GM12864 (cell line): ENCODE measurements at places on chromosomes 3 and 15.

DNA sequence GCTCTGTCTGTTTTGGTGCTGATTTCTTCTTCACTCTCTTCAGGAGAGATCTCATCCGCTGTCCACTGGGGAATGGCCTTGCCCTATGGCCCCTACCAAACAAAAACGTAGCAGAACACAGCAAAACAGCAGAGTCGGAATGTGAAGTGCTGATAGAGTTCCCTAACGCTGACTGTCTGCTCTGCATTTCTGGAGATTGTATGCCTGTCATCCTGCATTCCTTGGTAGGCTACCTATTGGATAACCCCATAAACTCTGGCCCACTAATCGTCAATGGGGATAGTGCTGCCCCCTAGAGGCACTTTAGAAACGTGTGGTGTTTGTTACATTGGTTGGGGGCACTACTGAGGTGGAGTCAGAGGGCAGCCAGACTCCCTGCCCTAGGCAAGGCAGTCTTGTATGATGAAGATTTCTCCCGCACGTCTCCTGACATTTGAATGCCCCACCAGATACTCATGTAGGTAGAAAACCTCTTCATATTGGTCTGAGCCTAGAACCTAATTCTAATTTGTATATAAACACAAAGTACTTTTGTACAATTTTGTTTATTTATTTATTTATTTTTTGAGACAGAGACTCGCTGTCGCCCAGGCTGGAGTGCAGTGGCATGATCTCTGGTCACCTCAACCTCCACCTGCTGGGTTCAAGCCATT, 15.6 kb upstream of the MAGEF1 start:
- DNase-seq, result no peak

- no peak for DNase-seq
Observed at GRCh38 chr3:94024385-94024784, 4.0 kb downstream of the STX19 start.

GRCh38 chr15:40960925-40961324, 7.7 kb downstream of the CHAC1 start:
- DNase-seq, result no peak

GRCh38 chr3:87958289-87958688, 100.5 kb downstream of the CGGBP1 start:
- no peak for DNase-seq

GRCh38 chr15:80761754-80762153, 17.4 kb upstream of the CEMIP start:
- DNase-seq, result no peak

DNA sequence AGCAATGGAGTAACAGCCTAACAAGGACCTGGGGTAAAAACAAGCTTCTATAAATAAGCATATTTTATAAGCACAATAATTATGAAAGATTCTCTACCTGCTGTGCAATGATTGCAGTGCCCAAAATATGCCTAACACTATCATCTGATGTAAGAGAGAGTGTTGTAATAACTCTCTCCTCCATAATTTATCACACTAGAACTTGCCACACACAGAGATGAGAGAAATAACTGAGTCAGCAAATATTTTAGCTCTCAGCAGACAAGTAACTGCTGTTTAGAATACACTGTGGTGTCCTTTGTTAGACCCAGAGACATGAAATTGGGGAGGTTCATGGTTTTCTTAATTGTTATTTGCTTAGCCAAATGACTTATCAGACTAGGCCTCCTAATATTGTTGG, 105.3 kb upstream of the ACP3 start:
- DNase-seq, result no peak

DNA sequence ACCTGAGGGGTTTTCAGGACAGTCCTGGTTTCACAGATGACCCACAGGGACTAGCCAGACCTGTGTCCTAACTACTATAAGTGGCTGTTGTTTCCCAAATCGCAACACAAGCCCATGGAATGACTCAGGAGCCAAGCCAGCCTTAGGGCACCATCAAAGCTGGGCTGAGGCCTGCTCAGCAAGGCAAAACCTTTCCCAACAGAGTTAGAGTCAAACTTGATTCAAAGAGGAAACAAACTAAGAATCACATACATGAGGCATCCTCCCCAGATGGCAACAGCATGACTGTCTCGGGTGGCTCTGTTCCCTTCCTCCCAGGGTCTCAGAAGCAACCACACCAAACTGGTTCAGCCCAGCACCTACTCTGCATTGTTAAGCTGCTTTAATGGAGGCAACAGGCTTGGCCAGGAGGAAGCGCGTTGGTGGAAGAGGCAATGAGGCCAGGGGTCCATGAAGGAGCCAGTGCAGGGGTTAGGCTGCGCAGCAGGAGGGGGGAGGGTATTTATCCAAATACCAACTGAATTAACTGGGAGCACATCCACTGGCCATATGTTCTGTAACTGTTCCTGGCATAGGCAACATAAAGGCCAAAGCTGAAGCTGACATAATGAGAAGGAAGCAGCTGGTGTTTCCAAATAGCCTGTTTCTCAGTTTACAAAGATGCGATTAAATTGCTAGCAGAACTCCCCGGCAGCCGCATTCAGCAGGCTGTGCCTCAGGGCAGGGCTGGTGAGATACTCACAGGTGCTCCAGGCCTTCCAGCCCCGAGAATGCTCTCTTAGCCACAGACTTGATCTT, 102.4 kb downstream of the LRIG1 start:
- DNase-seq, result no peak

DNA sequence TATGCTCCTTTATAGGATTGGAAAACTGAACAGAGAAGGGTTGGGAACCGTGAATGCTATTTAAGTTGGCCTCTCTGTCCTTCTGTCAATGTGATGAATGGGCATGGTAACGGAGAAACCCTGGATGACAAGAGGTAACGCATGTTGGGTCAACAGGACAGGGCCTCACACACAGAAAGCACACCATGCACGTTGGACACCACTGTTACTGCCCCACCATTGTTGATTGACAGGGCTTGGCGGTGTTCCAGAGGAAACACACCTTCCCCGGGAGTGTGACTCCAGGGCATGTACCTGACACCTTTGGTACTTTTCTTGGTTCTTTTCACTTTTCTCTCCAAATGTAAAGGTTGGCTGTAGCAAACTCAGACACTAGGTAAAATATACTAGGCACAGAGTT, 548.5 kb downstream of the OCA2 start:
- DNase-seq, result no peak

DNA sequence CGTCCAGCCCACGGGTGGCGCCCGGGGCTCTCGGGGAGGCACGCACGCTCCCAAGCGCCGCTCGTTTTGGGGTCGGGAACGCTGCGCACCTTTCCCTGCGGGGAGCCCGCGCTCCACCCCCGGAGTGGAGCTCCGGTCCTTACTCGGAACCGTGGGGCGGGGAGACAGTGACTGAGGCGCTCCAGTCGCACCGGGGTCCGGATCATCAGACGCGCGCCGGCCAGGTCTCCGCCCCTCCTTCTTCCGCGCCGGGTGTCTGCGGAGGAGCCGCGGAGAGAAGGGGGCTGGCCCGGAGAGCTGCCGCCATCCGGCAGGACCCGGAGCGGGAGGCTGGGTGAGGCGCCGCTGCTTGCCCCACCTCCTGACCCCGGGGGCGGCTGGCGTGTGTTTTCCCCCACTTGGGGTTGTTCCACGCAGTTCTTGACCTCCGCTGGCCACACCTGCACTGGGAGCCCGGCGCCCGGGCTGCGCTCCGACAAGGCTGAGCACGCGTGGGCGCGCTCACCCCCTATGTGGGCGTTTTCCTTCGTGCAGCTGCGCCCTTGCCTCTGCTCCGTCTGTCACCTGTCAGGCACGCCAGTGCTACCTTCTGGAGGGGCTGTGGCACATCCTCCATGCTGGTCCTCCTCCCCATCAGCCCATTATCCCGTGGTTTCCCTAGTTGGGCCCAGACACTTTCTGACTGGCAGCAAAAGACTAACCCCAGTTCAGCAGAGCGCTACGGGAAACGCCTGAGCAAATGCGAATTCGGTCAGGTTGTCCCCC, at the start of gene MCF2L2:
Gene MCF2L2, minus strand, starts transcription at position 173 of the 765 bp plus-strand sequence. CDS start 642 bp downstream, outside the sequence.
- DNase-seq, result peak; percentile 7

- DNase-seq, result no peak
Observed at GRCh38 chr3:187669675-187670504, at the start of gene SST. Gene SST, minus strand, starts transcription at chr3:187670394. Its CDS starts 103 bp downstream, at chr3:187670291.
